ENCODE measurements at places on chromosomes 6 and 20.

- no peak for DNase-seq
These were observed 80.8 kb downstream of the RPP40 start for GRCh38 chr6:4923081-4923480.

DNA sequence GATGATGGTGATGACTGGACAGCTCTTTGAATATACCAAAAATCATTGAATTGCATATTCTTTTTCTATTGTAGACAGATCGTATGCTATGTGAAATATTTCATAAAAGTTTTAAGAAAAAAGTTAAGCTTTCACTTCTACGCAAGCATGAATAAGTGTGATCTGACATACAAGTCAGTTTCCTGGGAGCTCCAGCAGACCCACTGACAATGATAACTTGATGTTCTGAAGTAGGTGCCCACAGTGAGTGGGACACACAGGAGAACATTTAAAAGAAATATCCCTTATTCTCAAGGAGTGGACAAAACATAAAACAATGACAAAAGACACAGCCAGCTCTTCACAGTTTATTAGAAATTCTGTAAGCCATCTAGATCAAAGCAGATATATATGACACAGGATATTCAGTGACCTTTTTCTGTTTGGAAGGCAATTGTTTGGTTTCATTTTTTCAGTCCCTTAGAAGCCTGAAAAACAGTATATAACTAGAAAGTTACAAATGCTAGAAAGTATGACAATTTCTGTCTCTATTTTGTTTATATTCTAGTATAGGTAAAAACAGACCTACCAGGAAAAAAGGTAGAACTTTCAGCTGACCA, 101.4 kb downstream of the IRF4 start:
- DNase-seq: no peak

DNA sequence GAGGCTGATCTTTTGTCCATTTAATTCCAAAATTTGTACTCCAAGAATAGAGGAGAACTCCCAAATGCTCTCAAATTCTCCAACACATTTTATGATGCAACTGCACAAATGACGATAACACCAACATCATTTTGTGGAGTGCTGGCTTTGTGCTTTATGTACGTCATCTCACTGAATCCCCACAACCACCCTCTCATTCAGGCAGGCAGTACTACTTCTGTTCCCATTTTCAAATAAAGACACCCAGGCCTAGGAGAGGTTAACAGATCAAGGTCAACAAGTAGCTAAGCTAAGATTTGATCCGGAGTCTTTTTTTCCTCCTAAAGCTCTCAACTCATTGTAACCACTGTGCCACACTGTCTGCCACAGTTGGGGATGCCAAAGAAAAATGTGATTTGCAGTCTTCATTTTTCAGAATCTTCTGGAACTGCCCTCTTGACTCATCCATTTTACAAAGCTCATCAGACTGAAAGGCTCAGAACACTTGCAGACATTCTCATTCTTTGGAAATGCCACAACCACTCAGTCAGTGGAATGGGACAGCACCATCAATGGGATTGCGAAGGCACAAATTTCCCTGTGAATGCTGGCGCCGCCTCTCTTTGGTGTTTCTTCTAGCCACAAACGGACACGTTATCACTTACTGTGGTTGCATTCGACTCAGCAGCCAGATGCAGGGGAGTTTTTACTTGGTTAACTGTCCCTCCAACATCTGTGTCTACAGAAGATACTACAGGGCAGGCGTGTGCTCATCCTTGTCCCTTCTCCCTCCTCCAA, 184.4 kb downstream of the GJA10 start:
- DNase-seq: no peak

- no peak for DNase-seq
These were observed 9.9 kb downstream of the ETV7 start for GRCh38 chr6:36377594-36377993.

DNA sequence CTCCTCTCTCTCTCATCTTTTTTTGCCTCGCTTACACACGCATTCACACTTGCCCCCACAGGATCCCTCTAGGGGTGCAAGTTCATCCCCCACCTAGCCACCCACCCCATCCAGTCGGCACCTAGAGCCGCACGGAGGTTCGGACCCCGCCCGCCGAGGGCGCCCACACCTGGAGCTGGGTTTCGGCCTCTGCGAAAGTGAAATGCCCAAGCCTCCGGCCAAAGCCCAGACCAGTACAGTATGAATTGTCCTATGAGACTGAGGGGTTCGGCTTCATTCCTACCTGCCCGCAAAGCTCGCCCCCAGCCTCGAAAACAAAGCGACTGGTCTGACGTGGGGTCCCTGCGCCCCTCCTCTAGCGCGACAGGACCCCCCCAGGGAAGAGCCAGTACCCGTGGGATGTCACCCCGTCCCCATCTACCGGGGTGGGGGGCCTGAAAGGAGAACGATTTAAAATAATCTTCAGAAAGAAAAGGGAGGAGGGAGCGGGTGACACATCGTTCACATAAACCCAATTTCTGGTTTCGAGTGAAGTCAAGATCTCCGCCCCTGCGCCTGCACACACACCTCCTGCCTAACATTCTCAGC, 1.5 kb downstream of the TFAP2A start:
- peak; percentile 32 for DNase-seq

- DNase-seq: no peak
These were observed 6.0 kb upstream of the BPIFA1 start for GRCh38 chr20:33229843-33230242.

Data from foreskin fibroblast (primary cell).